ENCODE measurements at places on chromosomes 2 and 18.

DNA sequence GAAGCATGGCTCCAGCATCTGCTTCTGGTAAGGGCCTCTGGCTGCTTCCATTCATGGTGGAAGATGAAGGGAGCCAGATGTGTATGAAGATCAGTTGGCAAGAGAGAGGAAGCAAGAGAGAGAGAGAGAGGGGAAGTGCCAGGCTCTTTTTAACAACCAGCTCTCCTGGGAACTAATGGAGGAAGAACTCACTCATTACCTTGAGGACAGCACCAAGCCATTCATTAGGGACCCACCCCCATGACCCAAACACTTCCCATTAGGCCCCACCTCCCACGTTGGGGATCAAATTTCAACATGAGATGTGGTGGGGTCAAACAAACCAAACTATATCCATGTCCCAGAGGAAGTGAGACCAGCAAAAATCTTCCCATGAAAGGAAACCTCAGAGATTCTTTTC is 124.8 kb upstream of the SIX2 start:
- peak; percentile 24 for DNase-seq

DNA sequence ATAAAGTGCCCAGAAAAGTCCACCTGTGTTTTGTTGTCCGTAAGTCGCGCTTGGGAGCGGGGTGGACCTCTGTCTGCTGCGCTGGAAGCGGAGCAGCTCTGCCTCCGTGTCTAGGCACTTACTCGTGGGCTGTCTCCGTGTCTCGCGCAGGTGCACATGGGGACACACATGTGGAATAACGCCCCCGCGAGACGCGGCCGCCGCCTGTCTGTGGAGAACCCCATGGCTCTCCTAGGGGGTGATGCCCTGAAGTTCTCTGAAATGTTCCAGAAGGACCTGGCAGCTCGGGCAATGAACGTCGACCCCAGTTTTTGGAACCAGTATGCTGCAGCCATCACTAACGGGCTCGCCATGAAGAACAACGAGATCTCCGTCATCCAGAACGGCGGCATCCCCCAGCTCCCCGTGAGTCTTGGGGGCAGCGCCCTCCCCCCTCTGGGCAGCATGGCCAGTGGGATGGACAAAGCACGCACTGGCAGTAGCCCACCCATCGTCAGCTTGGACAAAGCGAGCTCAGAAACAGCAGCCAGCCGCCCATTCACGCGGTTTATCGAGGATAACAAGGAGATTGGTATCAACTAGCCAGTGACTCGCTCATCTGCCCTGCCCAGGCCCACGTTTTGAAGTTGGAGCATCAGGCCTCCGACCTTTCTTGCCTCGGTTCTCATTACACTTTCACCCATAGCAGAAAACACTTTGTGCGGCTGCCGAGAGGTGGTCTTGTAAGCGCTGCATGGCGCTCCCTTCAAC is 17.3 kb downstream of the SALL3 start:
- DNase-seq = no peak

GRCh38 chr2:33681364-33681757 is 82.3 kb upstream of the FAM98A start:
- DNase-seq = no peak

GRCh38 chr18:58045242-58046092 is 1.4 kb downstream of the NEDD4L start:
- no peak for DNase-seq

DNA sequence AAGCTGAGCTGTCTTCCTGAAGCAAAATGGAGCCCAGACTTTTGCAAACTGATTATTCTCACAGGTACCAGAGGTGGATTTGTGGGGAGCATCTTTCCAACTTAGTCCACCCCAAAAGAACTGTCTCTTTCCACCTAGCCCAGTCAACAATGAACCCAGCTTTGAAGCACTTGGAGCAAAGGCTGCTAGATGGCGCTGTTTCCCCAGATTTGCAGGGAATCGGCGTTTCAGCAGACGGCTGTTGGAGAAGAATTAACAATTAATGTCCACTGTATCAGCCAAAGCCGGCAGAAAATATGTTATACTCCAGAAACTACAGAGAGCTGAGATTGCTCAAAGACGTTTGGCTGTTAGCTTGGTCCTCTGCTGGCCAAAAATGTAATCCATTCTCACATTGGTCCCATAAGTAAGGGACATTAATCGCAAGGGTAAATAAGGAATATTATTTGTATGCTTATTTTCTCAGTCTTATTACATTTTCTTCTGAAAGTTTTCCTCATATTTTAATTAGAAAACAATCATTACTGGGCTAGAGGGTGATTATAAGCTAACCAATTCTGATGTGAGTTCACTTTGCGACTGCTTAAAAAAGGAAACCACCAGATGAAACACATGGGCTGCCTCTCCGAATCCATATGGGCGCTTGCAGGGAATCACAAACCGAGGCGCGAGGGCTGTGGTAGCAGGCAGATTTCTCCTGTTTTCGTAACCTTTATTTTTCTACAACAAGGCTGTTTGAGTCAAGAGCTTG is 423.8 kb upstream of the MEX3C start:
- peak; percentile 59 for DNase-seq

- DNase-seq = no peak
Measured at GRCh38 chr2:236977852-236978398, 107.8 kb upstream of the COPS8 start.

- no peak for DNase-seq
Measured at GRCh38 chr2:109674894-109675534, 60.9 kb downstream of the SOWAHC start.

- peak; percentile 9 for DNase-seq
Measured at GRCh38 chr2:114729026-114729425, 286.6 kb downstream of the DPP10 start.

DNA sequence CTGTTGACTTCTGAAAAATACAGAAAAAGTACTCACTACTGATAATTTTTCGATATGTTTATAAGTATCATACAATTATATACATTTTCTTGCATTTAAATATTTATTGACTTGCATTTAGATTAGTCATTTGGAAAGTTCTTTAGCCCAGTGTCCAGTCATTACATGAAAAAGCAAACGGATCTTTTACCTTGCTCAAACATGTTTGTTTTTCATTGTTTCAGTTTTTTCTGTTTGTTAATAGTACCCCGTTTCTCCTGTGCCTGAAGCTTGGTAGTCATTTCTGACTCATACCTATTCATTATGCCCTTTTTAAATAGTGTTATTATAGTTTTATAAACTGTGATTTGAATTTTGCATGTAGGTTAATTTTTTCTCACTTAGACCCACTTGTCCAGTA is 28.1 kb downstream of the CEP192 start:
- DNase-seq = no peak

DNA sequence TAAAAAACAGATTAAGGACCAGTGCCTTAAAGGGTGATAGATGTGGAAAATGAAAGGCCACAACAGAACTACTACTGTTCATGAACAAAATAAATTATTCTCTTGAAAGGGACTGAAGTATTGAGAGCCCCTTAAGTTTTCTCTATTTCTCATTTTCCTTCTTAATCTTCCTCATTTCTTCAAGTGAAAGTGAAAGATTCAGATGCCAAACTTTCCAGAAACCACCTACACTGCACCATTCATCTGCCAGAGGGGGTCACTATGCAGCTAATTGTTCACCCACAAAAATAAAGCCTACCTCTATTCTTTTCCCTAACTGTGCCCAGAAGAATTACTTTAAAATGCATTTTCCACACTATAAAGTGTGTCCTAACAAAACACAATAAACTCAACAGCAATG is 140.1 kb downstream of the NR4A2 start:
- DNase-seq = no peak

GRCh38 chr2:218780046-218780445 is 1.9 kb upstream of the CYP27A1 start:
- DNase-seq = no peak

DNA sequence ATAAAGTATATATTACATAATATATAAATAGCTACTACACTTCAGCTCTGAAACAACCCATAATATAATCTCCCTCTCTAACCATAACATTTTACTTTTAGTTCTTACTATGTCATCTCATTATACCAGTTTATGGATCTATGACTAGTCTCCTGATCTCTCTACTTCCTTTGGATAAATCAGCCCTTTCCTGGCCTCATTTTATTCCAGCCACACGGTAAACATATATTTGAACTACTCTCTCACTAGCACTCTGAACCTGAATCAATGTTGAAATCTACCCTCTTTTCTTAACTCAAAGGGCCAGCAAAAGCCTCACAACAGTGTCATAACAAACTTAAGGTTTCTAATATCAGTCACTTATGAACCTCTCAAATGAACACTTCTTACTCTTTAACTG is 62.6 kb downstream of the BAZ2B start:
- DNase-seq = no peak

- DNase-seq = no peak
Measured at GRCh38 chr2:61712060-61712459, 141.8 kb downstream of the FAM161A start.

GRCh38 chr2:236748385-236748784 is 178.8 kb downstream of the ACKR3 start:
- DNase-seq = no peak

GRCh38 chr2:119011162-119011909 is 69.3 kb downstream of the MARCO start:
- peak; percentile 41 for DNase-seq

- no peak for DNase-seq
Measured at GRCh38 chr2:33522576-33522975, 46.1 kb downstream of the RASGRP3 start.

DNA sequence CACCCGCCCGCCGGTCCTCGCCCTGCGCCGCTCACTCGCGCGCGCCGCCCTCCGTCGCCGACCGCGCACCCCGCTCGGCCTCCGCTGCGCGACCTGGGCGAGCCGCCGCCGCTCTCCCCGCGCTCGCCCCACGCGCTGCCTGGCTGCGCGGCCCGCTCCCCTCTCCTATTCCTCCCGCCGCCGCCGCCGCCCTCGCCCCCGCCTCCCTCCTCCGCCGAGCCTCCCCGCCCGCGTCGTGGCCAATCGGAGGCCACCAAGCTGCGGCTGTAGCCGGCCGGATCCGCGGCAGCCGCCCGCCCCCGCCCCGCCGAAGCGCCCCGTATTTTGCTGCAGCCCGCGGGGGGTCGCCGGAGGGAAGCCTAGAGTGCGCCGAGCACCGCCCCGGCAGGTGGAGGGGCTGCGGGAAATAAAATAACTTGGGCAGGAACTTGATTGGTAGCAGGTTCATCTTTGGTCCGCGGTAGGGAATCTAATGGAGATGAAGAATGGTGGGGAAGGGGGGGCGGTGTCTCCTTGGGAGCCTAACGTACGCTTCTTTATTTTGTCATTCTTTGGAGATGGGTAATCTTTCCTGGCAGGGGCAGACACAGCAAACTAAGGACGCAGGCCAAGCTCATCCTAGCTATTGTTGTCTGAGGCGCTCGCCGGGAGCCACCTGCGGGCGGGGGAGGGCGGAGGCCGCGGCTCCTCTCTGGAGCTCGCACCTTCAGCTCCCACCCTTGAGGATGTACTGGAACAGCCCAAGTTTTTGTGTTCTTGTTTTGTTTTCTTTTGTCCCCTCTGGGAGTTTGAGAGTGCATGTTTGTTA is 1.1 kb upstream of the CDH2 start:
- peak; percentile 79 for DNase-seq

- no peak for DNase-seq
Measured at GRCh38 chr2:155830817-155831579, 501.5 kb downstream of the NR4A2 start.

DNA sequence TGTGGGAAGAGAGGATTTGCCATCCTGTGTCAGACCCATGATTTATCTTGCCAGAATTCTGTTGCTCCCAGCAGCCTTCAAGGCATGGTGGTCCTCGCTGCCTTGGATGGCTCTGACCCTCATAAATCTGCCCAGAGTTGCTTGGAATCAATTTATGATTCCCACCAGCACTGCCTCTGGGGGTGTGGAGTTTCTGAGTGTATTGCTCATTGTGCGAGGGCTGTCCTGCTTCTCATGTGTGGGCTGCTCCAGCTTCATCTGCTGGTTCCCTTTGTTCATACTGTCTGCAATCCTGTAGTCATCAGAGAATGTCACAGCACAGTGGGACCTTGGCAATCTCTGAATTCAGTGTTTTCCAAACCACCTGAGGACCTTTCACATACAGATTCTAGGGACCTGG is 139.8 kb downstream of the CLIP4 start:
- DNase-seq = no peak

- DNase-seq = no peak
Measured at GRCh38 chr2:195049372-195050031, 607.5 kb upstream of the SLC39A10 start.

GRCh38 chr2:114684403-114684802 is 242.0 kb downstream of the DPP10 start:
- no peak for DNase-seq

GRCh38 chr2:105390454-105390853 is 8.4 kb downstream of the FHL2 start:
- no peak for DNase-seq

- DNase-seq = peak; percentile 88
Measured at GRCh38 chr2:231677632-231678104, 30.7 kb upstream of the PTMA start.

DNA sequence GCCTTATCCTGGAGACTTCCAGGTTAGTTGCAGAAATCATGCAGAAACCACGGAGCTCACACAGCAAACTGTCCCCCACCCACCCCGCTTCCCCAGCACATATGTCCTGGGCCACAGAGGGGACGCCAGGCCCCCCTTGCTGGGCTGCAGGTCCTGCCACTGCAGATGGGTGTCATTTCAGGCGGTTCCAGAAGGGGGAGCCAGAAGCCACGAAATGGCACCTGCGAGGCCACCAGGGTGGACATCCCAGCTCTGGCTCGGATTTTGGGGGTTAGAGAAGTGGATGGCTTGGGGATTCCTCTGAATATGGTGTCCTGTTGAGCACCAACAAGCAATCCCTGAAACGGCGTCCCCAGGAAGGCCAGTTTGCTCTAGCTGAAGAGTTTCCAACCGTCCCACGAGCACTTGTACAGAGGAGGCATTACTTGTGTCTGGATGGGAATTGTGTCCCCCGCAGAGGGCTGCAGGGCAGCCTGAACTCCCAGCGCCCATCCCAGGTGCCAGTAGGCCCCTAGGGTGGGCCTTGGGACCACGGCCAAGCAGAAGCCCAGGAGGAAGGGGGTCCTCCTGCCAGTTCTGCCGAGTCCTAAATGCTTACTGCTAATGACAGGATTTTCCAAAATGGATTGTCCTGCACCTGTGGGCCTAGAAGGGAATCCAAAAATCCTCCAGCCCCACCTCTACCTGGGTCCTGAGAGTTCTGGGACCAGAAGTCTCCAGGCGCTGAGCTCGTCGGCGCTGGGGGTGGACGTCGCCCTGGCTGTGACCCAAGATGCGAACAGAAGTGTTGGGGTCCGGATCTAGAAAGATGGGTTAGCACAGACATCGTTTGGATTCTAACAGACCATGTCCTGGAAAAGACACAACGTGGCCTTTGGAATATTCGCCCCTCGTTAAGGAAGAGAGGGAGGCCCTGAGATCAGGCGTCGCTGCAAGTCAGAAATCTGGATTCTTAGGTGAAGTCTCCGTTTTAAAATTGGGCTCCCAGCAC is 14.6 kb upstream of the NFATC1 start:
- DNase-seq = peak; percentile 20

- no peak for DNase-seq
Measured at GRCh38 chr2:85309699-85310321, 18.0 kb downstream of the TGOLN2 start.

GRCh38 chr2:56960581-56960980 is 776.8 kb downstream of the CCDC85A start:
- DNase-seq = peak; percentile 65

GRCh38 chr2:24985511-24985910 is 13.8 kb upstream of the DNAJC27 start:
- DNase-seq = no peak

Measured in NCI-H2081 (cell line).